Prostate gland (tissue), 2 donors: ENCODE measurements at places on chromosomes 13 and 19.

- DNase-seq: peak; percentile 3
These were observed 68.3 kb upstream of the MCF2L start for GRCh38 chr13:112900691-112901091.

DNA sequence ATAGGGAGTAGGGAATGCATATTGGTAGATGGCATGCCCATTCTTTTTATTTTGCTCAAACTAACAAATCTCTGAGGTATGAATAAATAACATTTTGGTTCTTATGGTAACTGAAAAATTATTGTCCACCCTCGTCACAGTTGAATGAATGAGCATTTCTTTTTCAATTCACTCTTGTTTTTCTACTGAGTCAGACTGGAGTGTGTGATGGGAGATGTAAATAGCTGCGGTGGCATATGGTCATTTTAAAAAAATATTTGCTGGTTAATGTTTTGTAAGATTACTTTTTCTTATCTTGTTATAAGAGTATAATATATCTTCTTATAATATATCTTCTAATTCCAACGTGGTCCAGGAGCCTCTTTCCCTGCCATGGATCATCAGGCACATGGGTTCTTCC lies 586.5 kb downstream of the SLITRK5 start:
- DNase-seq: no peak

DNA sequence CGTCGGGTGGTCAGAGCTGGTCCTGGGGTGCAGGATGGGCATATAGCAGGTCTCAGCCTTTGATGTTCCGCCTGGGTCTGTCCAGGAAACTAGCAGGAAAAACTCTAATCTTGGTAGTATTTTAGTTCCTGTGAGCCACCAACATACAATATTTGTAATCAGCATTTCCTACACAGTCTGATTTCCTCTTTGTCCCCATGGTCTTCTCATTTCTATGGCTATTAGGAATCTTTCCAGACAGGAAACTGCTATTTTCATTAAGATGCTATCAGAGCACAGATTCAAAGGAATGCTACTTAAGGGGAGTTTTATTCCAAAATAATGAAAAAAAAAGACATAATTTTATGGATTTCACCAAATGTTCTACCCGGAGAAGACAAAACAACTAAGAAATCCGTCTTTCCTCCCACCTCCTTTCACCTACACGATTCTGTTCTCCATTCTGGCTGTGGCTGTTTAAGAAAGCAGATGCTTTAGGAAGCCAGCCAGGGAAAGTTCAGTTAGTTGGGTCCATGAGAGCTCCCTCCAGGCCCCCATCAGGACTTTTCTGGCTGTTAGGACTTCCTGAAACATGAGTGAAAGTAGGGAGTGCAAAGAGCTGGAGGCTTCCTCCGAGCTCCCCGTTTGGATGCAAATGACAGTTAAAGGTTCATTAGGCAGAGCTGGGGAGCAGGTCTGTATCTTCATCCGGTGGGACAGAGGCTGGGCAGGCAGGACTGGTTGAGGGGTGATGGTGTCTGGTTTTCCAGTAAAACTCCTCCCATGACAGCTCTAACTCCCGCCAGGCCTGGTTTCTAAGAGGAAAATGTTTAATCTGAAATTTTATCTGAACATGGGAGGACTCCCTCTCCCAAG lies 36.3 kb downstream of the SHISA2 start:
- DNase-seq: no peak

DNA sequence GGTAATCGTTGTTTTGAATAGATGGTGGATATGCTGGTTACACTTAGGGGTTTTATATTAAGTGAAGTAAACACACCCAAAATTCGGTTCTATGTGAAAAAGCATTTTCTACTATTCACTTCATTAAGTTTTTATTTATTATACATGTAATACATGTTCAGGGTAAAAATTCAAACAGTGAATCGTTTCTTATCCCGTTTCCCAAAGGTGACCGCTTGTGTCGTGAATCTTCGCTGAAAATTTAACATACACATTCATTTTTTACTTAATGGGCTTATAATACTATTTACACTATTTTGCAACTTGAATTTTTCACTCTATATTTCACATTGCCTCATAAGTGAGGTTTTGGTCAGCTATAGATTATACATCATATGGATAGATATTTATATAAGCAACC lies 24.5 kb downstream of the IPO5 start:
- no peak for DNase-seq

GRCh38 chr19:41699231-41699967 lies 9.0 kb upstream of the CEACAM5 start:
- DNase-seq: peak; percentile 20

- no peak for DNase-seq
These were observed 473.7 kb downstream of the EFNB2 start for GRCh38 chr13:106061781-106062180.

GRCh38 chr13:51096131-51096530 lies 14.9 kb downstream of the C13orf42 start:
- no peak for DNase-seq

DNA sequence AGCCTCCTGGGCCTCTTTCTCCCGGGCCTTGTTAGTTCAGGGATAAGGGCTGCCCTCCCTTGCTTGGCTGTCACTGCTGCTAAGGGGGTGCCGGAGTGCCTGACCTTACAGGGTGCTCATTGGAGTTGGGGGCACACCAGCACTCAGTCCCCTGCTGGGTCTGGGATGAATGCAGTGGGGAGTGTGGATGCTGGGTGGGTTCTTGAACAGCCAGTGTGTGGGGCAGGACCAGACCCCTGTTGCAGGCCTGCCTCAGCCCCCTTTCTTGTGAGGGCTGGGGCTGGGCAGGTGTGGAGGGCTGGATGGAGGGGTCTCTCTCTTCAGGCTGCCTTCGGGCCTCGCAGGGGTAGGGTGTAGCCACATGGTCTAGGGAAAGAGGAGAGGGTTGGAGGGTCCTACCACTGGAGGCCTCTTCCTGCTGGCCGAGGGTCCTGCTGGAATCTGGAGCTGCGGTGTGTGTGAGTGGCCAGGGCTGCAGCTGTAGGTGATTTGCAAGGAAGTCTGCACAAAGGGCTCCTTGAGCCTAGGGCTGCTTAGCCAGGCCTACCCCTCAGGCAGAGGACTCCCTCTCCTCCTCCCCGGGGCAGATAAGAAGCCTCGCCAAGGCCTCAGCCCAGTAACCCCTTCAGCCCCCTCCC lies 3.2 kb downstream of the CEBPA start:
- DNase-seq: no peak

DNA sequence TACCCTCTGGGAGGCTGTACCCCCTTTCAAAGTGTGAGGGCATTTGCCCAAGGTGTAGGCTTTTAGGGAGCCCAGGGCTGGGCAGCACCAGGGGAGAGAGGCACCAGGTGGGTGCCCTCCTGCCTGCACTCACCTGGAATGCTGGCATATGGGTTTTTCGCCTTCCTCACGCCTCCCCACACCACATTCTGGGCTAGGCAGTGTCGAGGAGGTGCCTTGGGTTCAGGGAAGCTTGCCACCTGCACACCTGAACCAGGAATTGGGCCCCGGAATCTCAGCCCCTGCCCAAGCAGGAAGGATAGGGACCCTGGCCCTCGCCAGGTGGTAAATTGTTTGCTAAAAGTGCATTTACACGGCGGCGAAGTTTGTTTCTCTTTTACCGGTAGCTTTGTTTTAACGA lies 5.1 kb upstream of the TSHZ3 start:
- no peak for DNase-seq
